Activated T-helper 1 cell treated with anti-CD3 and anti-CD28 coated beads, Interleukin-2, amount 50 U/mL, for 16 hours (primary cell): ENCODE measurements at places on chromosomes 3 and 15.

DNA sequence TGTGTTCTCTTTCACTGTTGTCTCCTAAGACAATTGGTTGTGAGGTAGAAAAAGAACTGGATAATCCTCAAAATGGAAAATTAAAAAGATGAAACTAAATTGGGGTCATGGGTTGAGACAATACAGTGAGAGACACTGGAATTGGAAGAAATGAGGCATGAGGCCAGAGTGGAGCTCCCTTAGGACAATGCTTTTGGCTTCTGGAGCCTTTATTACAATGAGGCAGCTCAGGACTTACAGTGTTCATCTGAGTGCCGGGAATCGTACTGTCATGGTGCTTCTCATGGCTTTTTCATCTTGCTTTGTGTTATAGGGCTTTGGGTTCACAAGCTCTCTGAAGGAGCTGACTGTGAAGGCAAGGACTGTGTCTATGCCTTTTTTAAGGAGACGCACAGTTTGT, 293.5 kb downstream of the SOX2 start:
- no peak for DNase-seq

DNA sequence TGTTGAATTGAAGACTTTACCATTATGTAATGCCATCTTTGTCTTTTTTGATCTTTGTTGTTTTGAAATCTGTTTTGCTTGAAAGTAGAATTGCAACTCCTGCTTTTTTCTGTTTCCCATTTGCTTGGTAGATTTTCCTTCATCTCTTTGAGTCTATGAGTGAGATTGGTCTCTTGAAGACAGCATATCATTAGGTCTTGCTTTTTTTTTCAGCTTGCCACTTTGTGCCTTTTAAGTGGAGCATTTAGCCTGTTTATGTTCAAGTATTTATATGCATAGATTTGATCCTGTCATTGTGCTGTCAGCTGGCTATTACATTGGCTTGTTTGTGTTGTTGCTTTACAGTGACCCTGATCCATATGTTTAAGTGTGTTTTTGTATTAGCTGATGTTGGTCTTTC, 131.8 kb downstream of the ZIC1 start:
- DNase-seq: no peak

DNA sequence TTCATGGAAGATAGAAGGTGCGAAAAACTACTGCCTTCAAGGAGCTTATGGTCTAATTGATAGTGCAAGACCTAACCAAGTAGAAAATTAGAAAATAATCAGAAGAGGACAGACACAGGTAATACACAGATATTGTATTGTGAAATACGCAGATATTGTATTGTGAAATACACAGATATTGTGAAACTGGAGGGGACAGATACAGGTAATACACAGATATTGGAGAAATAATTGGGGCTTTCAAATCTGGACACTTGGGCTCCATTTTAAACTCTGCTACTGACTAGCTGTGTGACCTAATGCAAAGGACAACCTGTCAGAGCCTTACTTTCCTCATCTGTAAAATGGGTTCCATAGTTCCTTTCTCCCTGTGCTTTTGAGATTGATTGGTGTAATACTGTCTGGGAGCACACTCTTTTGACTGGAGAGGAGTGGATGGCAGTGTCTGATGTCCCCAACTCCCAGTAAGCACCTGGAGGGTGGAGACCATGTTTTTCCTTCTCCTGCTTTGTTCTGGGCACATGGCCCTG, 272.8 kb downstream of the TLE3 start:
- DNase-seq: no peak

- DNase-seq: no peak
Observed at GRCh38 chr3:136898954-136899353, 36.9 kb downstream of the NCK1 start.

DNA sequence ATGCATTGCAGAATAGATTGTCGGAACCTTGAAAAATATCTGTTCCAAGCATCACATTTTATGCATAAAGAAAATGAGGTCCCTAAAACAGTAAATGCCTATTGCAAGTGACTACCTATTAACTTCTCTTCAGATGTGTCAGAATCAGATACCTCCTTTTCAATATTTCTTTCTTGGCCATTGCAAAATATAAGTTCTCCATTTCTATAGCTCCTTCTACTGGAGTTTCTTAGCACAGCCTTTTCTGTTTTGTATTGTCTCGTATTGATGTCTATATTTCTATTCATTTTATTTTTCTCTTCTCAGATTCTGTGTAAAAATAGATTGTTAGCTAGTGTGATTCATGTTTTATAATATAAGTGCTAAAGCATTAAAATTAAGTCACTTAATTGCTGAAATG, 63.4 kb downstream of the PPARG start:
- DNase-seq: no peak

DNA sequence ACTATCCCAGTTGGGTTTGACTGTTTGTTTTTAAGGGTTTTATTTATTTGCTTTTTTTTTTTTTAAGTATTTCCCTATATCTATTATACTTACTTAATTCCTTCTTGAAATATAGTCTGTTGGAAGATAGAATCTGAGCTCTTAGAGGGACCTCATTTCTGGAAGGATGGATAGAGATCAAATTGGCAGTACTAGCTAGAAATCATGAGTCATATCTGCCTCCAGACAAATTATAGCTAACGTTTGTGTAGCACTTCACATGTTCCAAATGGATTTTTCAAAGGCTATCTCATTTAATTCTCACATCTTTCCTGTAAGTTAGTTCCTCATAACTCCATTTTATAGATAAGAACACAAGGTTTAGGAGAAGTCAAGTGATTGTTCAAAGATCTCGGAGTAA, 384.7 kb downstream of the ZIC1 start:
- no peak for DNase-seq

GRCh38 chr3:150319900-150320299, 88.2 kb upstream of the TSC22D2 start:
- no peak for DNase-seq

DNA sequence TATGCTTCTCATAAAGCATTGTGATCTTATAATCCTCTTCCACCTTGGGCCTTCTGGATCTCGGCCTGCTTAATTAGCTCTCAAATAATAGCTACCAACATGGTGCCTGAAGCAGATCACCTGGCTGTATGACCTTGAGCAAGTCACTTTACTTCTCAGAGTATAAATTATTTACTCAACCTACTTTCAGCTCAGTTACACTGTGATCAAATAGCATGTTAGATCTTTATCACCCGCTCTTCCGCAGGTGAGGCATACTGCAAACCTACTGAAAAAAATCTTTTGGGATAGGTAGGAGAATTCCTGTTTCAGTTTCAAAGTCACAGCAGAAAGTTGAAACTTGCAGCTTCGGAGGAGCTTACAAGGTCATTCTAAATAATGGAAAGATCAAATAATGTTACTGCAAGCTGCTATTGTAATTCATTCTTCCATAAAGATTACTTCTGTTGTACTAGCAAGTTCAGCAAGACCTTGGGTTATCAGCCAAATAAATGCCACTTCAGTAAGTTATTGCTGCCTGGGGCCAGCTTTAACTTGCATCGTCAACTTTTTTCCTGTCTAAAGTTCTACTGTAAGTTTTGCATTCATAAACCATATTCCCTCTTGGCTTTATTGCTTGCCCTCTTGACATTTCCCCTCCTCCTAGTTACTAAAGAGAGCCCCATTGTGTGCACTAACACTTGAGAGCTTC, 268.4 kb upstream of the ATP11B start:
- DNase-seq: no peak

DNA sequence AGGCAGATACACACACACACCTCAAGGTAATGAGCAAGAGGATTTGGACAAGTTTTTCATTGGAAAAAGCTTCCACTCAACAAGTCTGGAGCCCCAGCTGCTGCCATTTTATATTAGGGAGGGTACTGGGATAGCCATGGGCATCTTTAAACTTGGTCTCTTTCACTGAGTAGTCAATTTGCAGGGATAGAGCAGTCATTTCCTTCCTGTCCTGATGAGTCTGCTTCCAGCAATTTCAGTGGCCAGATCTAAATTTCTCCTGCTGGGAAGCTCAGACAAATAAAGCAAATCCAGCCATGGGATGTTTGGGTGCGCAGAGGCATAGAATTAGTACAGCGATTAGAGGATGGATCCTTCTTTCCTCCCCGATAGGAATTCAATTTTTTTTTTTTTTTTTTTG, 874 bp upstream of the ERC2 start:
- DNase-seq: no peak

- no peak for DNase-seq
Observed at GRCh38 chr15:25901811-25902605, 38.9 kb upstream of the ATP10A start.

DNA sequence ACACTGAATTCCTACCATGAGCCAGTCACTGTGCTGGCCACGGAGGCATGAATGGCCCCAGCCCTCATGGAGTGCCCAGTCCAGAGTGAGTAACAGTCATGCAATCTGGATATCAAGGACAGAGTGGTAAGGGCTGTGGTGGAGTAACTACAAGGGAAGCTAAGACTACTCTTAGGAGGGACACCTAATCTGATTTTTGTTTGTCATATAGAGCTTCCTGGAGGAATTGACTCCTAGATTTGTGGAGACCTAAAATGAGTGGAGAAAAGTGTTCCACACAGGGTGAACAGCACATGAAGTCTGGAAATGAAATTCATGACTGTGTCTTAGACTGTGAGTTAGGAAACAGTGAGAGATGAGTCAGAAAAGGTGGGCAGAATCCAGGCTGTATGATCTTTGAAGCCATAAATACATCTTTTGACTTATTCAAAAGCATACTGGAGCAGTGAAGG, 219.9 kb downstream of the NFKBIZ start:
- no peak for DNase-seq

GRCh38 chr3:23919628-23920027, 2.7 kb downstream of the RPL15 start:
- no peak for DNase-seq

GRCh38 chr3:111690242-111690641, 95.1 kb upstream of the ZBED2 start:
- DNase-seq: no peak

DNA sequence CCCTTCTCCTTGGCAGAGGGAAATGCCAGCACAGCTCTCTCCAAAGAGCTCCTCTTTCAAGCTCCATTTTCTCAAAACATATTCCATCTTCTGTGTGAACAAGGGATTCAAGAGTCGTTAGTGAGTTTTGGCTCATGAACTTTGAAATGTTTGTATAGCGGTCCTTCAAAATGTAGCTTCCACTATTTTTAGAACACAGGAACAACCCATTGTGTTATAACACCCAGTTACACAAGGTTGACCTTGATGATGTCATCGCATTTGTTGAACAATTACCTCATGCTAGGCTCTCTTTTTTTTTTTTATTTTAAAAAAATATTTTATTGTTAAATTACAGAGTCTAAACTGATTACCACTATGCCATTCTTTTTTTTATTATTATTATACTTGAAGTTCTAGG, 251.7 kb downstream of the THSD4 start:
- no peak for DNase-seq

DNA sequence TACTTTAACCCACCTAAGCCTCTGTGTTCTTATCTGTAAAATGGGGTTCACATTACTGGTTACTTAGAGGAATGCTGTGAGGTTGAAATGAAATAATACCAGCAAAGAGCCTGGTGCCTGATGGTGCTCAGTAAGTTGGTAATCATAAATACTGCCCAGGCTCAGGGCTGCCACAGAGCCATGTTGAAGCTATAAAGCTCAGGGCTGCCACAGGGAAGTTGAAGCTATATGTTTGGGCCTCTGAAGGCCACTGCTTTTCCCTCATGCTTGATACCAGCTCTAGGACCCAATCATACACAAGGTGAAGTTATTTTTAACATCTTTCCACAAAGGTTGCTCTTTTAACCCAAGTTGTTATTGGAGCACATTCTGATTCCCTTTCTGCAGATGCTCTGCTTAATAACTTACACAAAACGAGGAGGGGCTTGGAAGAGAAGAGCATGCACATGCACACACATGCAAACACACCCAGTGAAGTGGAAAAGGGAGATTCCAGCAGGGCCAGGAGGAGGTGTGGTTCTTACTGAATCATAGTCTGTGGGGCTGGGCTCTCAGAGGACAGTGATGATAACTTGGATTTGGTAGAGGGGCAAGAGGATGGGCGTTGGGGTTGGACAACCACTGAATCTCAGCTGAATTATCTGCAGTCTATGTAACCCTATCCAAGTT, 17.4 kb downstream of the PARP14 start:
- no peak for DNase-seq

- no peak for DNase-seq
Observed at GRCh38 chr3:66269411-66269810, 48.6 kb downstream of the SLC25A26 start.

DNA sequence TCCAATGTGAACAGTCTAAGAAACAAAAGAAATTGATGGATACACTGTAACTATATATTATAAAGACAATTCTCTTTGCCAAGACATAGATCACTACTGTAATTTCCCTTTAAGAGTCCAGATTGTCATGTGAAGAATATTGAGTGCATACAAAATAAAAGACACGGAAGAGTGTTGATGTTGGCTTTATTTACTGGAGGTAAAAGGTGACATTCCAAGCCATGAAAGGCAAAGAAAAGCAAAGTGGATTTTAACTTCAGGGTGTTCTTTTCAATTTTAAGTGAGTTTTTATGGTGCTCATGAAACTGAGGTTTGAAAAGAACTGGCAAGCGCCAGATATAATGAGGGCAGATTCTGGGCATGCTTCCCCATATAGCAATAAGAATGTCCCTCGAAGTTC, 529.3 kb downstream of the MECOM start:
- no peak for DNase-seq

DNA sequence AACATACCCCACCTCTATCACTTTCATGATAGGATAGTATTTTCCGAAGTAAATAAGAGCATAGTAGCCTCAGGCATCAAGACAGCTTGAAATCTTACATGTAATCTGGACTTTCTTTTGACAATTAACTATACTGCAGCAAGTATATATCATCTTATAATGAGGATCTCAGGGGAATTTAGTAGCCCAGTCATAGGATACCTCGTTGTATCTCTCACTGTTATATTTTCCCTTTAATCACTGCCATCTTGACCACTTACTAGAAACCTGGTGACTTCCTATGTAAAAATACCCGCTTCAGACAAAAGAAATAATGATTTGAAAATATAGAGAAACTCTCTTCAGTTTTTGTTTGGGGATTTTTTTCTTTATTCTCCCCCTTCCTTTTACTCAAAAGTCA, 88.2 kb downstream of the SERPINI1 start:
- DNase-seq: no peak

- DNase-seq: no peak
Observed at GRCh38 chr3:193805448-193805847, 212.4 kb downstream of the OPA1 start.

DNA sequence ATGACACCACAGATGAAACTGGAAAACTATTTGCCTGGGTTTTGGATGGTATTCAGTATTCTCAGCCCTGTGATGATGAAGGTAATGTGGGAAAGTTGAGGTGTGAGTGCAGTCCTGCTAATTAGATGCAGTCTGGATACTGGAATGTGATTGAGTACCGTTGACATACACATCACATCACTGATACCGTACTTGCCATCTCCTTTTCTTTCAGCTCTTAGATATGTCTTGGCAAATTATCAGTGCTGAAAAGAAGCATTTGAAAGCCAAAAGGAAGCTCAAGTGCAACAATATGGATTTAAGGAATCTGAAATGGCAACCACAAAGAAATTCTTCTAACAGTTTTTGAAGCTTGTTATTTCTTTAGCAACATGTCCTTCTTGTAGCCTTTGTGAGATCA, 381.4 kb upstream of the TGFBR2 start:
- no peak for DNase-seq
